Vagina (tissue), 2 donors: ENCODE measurements at places on chromosomes 5 and 9. TPM values are rescaled to one million over a fixed set of nuclear protein-coding genes. Genes with fewer than 3 reads are reported as not detected.

DNA sequence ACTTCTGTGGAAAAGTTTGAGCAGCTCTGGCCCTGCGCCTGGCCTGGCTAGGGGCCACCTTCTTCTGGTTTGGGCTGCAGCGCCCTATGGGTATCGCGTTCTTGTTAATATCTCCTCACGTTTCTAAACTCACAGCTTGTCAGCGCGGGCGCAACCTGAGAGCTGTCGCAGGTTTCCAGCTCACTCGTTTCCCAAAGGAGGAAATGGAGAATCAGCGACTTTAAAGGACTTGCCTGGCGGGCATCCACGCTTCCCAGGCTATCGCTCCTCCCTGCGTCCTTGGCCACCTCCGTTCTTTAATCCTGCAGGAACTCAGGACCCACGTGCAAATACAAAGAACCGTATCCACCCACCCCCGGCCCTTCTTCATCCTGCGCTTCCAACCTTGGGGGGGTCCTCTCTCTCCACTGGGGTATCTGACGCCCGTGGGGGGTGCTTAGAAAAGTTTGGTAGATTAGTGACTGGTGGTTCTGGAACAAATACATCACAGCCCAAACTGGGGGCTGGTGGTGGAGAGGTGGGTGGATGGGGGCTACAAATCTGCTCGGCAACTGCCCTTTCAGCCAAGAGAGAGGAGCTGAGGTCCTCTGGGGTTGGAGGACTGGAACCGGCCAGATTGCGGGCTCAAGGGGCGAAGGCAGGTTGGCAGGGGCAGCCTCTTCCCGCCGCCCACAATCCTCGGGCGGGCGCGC is 578 bp upstream of the PSAT1 start:
- no peak for DNase-seq

The PCDHGA1 gene
- total RNA-seq: not detected

DNA sequence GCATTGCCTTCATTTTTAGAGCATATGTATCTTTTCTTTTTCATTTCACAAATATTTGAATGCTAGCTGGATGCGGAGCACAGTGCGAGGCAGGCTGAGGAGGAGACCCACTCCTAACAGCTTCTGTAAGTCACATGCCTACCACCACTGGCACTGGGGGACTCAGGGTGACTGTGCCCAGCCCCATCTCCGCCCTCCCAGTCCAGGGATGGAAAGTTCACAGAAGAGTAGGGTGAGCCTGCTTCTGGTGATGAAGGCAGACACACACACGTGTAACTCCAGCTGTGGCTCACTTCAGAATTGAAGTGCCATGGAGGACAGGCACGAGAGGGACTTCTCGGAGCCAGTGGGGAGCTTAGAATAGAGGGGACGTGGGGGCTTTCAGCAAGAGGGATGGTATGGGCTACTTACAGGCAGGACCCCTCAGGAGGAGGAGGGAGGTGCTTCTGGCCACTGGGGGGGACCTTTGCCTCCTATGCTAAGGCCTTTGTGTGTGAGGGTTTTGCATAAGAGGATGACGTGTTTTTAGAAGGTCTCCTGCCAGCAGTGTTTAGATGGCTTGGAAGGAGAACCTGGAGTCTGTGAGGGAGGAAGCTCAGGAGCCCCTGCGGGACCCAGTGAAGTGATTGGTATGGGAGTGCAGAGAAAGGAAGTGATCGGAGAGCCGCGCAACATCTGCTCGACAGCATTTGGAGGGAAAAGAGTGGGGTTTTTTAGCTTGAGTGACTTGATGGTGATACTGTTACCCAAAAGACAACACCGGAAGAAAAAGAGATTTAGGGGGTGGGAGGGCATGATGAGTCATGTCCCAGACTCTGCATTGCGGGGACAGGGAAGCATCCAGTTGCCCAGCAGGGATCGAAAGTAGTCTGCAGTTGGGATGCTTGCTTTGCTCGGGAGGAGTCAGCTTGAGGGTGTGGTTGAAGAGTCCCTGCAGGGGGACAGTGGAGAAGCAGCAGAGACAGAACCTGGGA is 163.5 kb upstream of the OTULINL start:
- no peak for DNase-seq

The MARCHF3 gene
- 2.0 TPM for total RNA-seq

DNA sequence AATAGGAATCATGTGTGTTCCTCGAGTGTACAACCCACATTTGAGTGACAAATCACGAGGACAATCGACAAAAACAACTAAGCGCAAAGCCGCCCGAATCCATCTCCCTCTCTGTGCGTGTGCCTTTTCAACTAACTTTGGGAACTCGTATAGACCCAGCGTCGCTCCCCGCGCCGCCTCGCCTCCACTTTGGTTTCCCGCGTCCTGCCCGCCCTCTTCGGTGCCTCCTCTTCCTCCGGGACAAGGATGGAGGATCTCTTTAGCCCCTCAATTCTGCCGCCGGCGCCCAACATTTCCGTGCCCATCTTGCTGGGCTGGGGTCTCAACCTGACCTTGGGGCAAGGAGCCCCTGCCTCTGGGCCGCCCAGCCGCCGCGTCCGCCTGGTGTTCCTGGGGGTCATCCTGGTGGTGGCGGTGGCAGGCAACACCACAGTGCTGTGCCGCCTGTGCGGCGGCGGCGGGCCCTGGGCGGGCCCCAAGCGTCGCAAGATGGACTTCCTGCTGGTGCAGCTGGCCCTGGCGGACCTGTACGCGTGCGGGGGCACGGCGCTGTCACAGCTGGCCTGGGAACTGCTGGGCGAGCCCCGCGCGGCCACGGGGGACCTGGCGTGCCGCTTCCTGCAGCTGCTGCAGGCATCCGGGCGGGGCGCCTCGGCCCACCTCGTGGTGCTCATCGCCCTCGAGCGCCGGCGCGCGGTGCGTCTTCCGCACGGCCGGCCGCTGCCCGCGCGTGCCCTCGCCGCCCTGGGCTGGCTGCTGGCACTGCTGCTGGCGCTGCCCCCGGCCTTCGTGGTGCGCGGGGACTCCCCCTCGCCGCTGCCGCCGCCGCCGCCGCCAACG is at the start of gene GPR150:
TSS of gene GPR150 (plus strand) at position 58 of the 840 bp plus-strand sequence. CDS start at position 247, 189 bp downstream.
- no peak for DNase-seq

The PCDH12 gene
- total RNA-seq: 3.2 TPM

GRCh38 chr5:131482617-131483016 is 152.4 kb downstream of the RAPGEF6 start:
- no peak for DNase-seq

DNA sequence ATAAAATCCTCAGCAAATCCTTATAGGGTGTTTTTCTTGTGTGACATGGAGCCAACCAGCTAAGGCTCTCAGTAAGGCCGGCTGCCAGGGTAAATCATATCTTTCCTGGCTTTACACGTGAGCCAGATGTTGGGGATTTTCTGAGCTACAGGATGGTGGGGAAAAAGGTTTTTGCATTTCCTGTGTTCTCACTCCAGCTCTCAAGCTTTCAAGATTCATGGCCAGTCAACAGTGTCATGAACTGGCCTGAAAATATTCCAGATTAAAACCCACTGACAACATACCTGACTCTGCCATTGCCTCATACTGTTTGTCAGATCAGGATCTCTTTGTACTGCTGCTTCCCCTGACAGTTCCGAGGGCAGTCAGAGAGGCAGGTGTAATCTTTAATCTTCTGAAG is 306.9 kb downstream of the GLIS3 start:
- DNase-seq: no peak

The QSOX2 gene
- 6.1 TPM for total RNA-seq

The SLC6A19 gene
- total RNA-seq: not detected

- no peak for DNase-seq
Measured at GRCh38 chr9:130930132-130930803, 8.8 kb downstream of the FIBCD1 start.

The PCDHGA2 gene
- total RNA-seq: 6.1 TPM

DNA sequence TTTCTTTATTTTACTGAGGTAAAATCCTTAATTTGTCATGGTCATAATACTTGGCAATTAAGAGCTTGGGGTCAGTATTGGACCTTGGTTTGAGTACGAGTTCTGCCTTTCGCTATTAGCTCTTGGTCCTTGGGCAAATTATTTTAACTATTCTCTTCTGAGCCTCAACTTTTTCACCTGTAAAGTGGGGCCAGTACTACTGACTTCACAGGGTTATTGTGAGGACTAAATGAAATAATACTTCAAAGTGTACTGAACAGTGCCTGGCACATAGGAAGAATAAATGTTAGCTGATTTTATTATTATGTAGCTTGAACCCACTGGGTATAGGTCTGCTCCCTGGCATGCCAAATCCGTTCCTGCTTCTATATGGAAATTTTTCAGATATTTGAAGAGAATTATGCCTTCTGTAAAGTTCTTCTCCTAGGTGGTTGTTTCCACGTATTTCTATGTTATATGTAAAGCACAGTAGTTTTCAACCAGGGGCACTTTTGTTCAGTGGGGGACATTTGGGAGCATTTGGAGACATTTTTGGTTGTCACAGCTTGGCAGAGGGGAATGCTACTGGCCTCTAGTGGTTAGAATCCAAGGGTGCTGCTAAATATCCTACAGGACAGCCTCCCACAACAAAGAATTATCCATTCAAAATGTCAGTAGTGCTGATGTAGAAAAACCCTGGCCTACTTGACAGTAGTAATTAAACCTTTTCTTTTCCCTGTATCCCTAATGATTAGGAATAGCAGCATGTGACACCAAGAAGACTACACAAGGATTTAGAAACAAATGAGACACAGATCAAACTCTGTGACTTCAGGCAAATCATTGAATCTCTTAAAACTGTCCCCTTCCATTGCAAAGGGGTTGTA is 4.5 kb downstream of the RCL1 start:
- no peak for DNase-seq

The ABLIM3 gene
- total RNA-seq: 50.8 TPM

GRCh38 chr9:127751269-127752054 is 16.4 kb upstream of the TOR2A start:
- DNase-seq: no peak

- DNase-seq: no peak
Measured at GRCh38 chr9:137647096-137647714, 28.4 kb downstream of the EHMT1 start.

The GADD45G gene
- total RNA-seq: 16.2 TPM

DNA sequence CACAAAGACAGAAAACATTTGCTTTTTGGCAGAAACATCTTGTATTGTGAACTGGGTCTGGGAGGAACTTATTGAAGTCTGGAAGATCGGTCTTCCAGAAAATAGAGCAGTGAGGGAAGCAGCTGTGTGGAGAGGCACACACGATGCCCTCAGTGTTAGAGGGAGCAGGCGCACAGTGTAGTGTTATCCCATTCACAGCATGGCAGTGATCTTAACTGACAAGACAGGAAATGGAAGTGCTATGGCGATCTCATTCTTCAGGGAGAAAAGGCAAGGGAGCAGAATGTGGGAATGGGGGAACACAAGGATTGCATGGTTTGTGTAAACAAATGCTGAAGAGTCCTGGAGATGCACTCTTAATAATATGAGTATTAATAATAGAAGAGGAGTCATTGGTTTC is 161.0 kb downstream of the PBX3 start:
- DNase-seq: no peak

DNA sequence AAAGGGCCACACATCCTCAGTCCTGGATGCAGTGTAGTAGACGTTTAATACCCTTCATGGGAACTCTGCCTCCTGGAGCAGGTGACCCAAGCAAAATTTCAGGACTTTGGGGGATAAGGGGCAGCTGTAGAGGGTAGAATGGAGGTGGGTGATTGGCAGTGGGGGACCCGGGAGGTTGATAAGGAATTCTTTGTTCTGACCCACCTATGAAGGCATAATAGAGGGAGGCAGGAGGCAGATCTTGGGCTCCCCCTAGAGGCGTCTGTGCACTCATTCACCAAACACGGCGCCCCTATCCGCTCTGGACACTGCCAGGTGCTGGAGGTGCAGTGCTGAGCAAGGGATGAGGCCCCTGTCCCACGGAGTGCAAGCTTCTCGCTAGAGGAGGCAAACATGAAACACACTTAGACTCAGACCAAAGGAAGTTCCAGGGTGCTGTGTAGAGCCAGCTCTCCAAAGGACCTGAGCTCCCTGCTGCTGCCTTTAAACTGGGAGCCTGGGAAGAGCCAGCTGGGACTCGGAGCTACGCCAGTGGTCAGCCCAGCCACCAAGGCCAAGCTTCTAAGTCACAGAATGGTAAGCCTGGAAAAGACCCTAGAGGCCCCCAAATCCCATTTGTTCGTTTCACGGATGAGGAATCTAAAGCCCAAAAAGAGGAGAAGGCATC is 7.7 kb downstream of the IL17B start:
- DNase-seq: no peak

GRCh38 chr9:9002826-9003583 is 1203.4 kb upstream of the DMAC1 start:
- no peak for DNase-seq

The PCDHA4 gene
- 2.0 TPM for total RNA-seq

GRCh38 chr9:137721899-137722298 is 103.1 kb downstream of the EHMT1 start:
- no peak for DNase-seq

GRCh38 chr5:174616036-174616435 is 108.3 kb upstream of the MSX2 start:
- no peak for DNase-seq

DNA sequence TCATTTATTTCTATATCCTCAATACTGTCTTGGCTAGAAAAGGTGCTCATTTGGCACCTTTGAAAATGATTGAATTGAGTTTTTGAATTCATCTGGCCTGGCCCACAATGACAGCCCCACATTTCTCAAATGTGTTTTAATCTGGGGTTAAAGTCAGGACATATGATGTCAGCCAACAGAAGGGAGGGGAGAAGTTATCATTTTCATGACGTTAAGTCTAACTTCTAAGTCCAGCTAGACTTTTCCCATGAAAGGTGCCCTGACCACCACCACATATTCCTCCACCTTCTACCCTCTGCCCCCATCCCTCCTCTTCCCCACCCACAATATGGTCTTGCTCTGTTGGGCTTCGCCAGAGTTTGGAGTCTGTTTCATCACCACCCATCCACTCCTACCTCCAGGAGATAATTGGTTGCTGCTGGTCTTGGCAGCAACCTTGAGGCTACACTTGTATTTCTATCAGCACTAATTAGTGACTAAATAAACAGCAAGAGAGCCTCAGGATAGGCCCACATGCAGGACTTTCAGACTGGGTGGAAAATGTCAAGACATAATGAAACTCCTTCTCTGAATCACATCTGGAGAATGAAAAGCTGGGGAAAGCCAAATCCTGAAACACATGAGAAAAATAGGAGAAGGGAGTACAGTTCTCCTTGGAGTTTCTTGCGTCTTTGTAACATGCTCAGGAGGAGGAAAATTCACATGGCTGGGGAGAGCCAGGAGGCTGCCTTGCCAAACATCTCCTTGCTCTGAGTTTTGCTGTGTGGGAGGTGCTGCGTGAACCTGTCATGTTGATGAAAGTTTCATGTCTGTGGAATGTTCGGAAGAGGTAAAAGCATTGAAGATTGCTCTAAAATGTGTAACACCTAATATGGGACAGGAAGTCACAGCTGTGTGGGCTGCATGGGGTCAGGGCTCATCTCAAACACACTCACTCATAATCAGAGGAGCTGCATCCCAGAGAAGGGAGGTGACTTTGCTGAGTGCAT is 544.7 kb upstream of the KLF4 start:
- DNase-seq: no peak

The ADRA1B gene
- total RNA-seq: 0.74 TPM

The SLC1A1 gene
- total RNA-seq: 1.5 TPM

- no peak for DNase-seq
Measured at GRCh38 chr5:77944757-77945340, 168.7 kb upstream of the TBCA start.

DNA sequence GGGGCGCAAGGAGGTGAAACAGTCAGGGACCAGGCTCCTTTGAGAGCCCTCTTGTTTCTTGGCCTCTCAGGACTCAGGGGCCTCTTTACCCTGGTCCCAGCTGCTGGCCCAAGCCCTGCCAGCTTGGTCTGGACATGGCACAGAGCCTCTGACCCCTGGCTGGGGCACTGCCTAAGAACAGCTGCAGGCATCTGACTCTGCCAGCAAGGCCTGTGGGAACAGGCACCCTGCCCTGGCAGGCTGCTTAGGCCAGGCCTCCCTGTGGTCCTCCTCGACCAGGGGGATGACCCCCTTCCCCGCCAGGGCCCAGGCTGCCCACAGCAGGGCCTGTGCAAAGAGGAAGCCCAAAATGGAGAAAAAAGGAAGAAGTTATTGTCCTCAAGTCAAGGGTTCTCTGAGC is 25.5 kb downstream of the OLFML2A start:
- DNase-seq: no peak
